ENCODE measurements at places on chromosomes 6 and 20.

- DNase-seq, result no peak
Measured at GRCh38 chr20:46434597-46434996, 28.2 kb upstream of the ELMO2 start.

- DNase-seq, result peak; percentile 47
Measured at GRCh38 chr20:44495257-44495656, 19.6 kb downstream of the TTPAL start.

DNA sequence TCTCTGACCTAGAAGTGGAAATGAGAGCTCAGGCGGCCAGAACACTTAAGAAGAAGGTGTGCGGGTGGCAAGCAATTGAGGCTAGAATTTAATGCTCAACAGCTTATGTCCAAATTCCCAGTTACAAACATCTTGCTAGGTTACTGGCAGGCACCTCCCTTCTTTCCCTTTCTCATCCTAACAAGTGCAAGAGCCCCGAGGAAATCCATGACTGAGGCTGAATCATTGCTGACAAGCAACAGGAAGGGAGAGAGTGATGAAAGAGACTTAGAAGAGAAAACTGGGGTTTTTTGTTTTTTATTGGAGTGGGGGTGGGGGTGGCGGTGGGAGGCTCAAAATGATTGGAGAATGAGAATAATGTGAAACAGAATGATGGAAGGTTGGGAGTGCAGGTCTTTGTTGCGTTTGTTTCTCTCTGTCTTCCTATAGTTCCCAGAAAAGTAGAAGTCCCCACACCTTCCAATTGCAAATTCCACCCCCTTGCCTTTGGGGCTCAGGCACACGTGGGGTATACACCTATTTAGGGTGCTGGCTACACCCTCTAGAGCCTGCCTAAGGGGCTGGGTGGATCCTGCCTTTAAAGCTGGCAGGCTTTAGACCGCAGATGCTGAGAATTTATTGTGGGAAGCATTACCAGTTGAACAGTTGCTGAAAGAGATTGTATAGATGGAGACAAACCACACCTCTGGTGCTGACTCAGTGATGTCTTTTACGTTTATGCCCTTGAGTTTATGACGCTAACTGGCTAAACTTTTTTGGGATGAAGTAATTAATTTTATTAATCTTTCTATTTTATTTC lies 1.4 kb downstream of the FAM83B start:
- peak; percentile 14 for DNase-seq

DNA sequence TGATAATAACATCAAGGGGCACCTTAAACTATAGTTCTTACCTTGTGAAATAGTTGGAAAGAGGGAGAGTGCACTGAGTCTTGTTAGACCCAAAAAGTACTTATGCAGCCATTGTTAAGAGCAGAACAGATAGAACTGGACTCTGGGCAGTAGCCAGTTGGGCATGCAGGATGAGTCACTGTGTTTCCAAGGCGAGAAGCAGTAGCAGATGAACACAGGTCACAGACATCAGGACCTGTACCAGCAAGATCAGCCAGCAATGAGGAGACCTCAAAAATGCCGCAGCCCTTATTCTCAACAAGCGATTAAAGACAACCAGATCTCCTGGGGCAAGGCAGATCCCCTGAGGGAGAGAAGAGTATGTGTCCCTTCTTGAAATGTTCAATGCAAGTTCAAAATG lies 79.0 kb downstream of the SAMD3 start:
- peak; percentile 19 for DNase-seq

GRCh38 chr20:4246428-4246827 lies 231.1 kb upstream of the RNF24 start:
- no peak for DNase-seq

DNA sequence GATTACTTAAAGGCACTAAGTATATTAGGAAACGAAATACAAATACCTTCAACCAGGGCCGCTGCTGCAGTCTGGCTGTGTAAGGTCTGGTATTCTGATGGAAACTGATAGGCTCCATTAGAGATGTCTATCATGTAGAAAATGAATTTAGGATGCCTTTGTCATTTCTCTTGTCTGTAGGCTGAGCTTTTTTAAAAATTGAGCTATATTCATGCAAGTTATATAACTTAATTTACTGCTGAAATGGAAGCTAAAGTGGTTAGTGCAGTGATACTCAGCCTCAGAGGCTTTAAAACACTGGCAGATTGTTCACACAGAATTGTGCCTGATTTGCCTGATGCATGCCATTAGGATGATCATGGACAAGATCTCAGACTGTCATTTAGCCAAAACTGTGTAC lies 286.2 kb upstream of the QKI start:
- DNase-seq, result no peak

DNA sequence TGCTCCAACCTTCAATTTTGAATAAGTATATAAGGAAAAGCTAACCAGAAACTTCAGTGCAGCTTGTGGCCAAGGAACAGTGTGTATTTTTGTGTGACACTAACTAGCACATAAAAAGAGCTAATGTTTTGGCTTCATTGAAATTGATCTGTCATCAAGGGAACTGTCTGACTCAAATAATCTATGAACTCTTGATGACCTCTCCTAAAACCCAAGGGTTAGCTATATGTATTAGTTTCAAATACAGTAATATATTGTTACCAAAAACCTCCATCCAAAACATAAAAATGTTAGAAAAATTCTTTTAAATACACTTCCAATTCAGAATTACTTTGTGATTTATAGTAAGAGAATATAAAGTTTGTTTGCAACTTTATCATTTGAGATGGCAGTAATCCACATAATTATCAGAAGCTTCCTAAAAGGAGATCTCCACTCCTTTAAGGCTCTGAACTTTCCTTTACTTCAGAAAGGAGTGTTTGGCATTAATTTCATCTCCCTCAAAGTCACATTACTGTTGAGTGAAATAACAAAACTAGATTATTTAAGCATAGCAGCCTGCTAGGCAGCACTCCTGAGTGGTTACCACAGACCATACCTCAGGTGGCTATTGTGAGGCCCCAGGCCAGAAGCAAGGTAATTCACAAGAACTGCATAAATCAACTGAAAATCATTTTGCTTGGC lies 46.3 kb upstream of the HSF2 start:
- no peak for DNase-seq

- no peak for DNase-seq
Measured at GRCh38 chr20:48807586-48808381, 20.0 kb downstream of the PREX1 start.

GRCh38 chr20:63689046-63690002 lies 7.1 kb upstream of the TNFRSF6B start:
- DNase-seq, result no peak

DNA sequence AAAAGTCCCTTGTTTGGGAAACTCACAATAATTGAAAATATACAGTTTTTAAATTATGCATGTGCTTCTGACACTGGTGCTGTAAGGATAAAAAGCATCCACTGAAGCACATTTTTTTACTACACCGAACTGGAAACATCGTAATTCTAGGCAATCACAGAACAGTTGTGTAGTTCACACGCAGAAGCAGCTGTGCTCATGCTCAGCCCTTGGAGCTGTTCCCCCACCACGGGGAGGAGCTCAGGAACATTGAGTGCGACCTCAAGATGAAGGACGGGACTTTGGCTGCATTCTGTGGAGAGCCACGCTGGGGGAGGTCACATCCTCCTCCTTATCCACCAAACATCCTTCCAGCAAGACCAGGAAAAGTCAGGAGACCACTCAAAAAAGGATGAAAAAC lies 466.3 kb upstream of the CDH4 start:
- no peak for DNase-seq

DNA sequence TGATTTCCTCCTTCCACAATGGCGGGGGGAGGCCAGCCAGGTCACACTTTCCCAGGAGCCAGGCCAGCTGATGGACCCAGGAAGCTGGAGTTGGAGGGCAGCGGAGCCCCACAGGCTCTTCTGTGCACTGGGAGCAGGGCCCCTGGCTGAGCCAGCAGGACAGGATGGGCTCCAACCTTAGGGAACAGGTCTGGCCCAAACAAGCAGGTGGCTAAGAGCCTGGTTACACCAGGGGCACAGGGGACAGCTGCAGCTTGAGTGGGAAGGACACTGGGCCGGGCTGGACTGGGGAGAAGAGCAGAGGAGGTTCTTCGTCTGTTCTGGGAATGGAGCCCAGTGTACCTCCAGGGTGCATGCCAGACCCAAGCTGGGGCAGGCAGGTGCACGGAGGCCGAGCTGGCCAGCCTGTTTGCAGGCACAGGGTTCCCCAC lies 102.3 kb downstream of the DLL1 start:
- DNase-seq, result no peak

DNA sequence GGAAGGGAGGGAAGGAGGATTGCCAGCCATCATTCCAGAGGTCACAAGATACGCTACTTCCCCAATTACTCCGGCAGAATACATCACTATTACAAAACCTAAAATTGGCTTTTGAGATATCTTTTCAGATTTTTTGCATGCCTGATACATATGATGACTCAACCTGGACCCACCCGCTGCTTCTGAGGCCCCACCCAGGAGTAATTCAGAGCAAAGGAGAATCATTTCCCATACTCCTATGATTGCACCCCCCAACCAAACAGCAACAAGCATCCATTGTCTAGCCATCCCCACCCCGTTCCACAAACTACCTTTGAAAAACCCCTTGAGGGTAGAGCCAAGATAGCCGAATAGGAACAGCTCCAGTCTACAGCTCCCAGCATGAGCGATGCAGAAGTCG lies 163.5 kb upstream of the GJE1 start:
- DNase-seq, result no peak

DNA sequence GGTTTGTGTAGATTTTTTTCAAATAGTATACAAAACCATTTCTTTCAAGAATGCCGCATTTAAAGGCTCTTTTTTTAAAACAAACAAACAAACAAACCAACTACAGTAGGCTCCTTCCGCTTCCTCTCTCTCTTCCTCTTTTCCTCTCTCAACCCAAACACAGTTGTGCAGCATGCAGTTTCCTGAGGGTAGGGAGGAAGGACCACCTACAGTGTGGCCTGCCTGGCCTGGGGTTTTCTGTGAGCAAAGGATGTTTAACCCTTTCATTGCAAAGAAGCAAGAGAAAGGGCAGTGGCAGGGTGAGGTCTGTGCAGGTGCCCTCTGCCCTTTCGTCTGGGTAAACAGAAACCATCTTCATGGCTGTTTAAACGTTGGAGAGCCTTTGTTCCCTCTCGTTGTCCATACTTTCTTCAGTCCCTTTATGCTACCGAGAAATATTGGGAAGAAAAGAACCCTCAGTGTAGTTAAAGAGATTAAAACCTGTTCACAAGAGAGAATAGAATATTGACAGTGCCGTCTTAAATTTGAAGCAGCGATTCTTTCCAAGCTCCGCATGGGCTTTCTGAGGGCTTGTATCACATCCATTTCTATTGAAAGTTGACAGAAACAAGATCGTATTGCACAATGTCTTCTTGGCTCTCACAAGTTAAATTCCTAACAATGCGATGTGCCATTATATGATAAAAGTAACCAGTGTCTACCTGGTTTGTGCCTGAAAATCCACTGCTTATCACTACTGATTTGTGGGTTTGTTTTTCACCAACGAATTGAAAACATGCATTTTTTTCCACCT lies 215.5 kb upstream of the SNX9 start:
- no peak for DNase-seq

Measured in GM04504 (cell line).